Esophagus squamous epithelium (tissue), 5 donors: ENCODE measurements at places on chromosomes 13 and 19.

DNA sequence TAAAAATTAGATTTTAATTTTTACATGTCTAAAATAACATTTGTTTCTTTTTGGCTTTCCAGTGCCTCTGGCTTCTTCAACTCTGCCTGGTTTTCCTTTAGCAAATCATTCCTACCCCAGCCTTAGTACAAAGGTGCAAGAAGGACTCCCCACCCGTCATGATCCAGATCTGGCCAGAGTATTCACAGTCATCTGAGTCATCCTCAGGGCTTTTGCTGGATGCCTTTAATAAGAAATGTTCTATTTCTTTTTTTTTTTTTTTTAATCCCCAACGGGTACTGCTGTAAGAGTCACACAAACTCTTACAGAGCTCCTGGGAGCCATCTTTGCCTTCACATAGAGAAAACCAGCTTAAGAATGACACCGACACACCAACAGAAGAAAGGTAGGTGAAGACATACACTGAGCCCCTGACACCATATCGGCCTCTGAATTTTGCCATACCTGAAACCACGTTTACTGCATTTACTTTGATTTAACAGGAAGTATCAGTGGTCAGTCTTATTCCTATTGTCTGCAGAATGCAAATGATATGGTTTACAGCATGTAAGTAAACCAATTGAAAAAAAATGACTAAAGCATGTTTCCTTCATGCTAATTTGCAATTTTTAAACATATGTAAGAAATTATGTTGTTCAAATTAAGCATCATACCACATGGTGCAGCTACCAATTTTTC, 184.4 kb downstream of the NALCN start:
- no peak for DNase-seq

DNA sequence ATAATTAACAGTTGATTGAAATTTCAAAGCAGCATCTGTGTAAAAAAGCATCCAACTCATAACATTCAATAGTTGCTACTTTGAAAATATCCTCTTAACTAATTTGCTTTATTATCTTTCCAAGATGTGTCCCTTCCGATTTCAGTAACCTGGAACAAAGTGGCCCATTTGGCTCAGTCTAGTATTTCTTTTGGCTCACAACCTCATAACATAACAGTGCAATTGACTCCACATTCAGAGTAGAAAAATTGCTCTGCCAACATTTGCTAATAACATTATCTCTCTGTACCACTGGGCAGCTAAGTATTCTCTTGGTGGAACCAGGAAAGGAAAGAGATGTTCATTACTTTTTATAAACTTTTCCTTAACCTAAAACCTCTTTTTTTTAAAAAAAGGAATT, 571.1 kb upstream of the ARGLU1 start:
- DNase-seq = no peak

GRCh38 chr19:16955161-16955560, 66.4 kb downstream of the F2RL3 start:
- DNase-seq = no peak

GRCh38 chr13:110158226-110158625, 148.7 kb downstream of the COL4A1 start:
- no peak for DNase-seq

GRCh38 chr13:43648733-43649132, 138.0 kb downstream of the ENOX1 start:
- no peak for DNase-seq

DNA sequence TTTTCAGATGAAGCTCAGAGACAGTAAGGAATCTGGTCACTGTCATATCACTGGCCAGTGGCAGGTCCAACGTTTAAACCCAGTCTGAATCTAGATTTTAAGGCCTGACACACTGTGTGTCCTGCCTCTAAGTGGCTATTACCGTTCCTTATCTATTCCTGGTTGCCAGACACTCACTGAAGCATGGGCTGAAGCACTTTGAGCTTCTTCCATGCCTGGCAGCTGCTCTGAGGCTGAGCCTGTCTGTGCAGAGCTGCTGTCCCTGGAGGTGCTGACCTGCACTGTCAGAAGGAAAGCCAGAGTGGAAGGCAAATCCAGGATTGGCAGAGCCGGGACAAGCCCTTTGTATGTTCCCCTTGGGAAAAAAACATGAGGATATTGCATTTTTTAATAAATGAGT, 109.2 kb upstream of the SLC7A1 start:
- DNase-seq = no peak

GRCh38 chr19:48817585-48818124, 6.8 kb upstream of the BCAT2 start:
- DNase-seq = no peak

DNA sequence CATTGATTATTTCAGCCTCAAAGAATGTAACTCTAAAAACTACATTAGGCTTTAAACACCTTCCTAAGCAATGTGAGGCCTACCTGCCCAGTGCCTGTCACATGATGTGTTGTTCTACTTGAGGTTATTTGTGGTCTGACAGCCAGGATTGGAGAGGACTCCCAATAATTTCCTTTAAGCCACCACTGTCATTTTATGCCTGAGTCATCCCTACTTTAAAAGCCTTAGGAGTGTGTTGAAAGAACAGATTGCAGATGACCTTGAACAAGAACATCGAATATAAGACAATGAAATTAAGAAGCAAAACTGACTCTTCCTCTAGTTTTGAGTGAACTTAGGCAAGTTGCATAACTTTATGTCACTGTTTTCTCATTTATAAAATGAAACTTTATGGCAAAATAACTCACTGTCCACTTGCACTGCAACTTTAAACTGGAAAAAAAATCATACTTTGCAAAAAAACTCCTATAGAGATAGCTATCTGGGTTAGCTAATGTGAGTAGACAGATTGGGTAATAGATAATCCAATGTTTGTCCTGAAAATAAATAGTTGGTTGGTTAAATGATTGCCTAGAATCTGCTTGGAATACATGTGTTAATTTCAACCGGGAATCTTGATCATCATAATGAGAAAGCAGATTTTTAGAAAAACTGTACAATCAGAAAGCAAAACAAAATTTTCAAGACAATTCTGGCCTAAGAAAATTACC, 361.2 kb downstream of the SUCLA2 start:
- no peak for DNase-seq

GRCh38 chr19:44752816-44753625, 4.5 kb downstream of the BCL3 start:
- peak; percentile 83 for DNase-seq

GRCh38 chr13:30791354-30792001, 56.1 kb downstream of the ALOX5AP start:
- no peak for DNase-seq

DNA sequence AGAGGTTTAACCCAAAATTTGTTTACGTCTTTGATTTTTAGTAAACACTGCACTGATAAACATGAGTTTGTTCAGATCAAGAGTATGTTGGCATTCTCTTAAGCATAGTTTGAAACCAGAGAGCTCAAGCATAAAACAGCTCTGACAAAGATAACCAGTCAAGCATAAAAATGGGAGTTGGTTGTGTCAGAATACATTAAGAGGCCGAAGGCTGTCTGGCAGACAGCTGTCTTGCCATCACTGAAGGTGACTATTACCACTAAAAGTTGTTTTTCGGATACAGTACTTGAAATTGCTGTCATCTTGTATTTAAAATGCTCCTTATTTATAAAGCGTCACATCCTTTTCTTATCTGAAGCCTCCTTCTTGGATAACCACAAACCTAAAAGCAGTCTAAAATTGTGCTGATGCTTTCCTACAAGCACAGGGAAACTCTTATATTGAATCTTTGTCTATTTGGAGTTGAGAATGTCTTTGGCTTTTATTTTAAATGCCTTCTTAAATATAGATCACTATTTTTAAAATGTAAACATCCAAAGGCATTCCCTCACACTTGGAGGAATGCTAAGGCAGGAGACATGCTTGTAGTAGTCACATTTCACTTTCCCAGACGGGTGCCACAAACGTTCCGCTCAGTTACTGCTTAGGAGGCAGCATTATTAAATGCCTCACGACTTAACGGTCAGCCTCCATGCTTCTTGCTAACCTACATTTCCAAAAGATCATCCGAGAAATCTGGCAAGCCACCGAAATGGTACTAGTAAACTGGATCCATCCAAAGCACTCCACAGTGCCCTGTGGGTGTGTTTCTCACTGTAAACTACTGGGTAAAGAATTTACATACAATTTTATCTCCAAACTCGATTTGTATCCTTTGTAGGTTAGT, 1.5 kb downstream of the SMAD9 start:
- no peak for DNase-seq

DNA sequence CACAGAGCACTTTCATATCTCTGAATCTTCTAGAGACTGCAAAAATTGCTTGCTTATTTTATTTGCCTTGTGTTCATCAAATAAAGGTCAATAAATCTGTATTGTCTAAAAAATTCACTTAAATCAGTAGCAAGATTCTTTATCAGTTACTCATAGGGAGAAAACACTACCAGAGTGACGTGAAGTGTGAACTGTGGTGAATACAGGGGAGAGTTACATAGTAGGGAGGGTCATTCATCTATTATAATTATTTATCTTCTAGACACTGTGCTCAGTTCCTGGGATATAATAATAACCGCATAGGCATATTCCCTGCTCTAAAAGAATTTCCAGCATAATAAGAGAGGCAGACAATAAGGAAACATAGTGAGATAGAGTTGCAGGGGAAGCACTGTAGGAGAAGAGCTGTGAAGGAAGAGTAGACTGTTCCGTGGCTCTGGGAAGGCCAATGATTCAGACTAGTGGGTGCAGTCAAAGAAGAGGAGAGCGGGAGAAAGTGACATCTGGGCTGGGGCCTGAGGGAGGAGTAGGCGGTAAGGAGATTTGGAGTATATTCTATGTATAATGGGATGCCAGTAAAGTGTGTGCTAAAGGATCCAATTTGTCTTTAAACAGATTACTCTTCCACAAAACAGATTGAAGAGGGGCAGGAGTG, 84.0 kb upstream of the TDRD3 start:
- no peak for DNase-seq

DNA sequence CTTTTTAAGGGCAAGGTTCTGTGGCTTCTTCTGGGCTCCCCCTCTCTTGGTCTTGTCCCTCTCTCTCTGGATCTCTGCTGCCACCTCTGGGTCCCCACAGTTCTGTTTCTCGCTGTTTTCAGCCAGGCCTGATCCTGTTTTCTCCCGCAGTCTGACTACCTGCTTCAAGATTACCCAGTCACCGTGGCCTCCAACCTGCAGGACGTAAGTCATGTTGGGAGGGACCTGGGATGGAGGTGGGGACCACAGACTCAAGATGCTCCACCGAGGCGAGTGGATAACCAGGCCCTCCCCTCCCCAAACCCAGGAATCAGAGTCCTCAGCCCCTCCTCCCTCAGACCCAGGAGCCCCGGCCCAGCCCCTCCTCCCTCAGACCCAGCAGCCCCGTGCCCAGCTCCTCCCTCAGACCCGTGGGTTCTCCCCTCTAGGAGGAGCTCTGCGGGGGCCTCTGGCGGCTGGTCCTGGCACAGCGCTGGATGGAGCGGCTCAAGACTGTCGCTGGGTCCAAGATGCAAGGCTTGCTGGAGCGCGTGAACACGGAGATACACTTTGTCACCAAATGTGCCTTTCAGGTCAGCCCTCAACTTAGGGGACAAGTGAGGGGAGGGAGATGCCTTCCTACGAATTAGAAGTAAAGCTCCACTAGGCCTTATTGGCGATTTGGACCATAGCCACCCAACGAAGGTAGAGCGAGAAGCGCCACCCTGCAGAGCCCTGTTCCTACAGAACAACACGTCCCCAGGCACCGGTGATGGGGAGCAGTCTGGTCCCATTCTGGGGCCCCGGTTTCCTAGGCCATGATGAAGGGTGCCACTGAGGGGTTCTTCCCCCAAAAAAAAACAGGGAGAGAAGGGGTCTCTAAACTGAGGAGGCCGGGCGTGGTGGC, 2.2 kb downstream of the FLT3LG start:
- DNase-seq = no peak

- no peak for DNase-seq
These were observed 7.9 kb downstream of the IFNL1 start for GRCh38 chr19:39304185-39304513.

DNA sequence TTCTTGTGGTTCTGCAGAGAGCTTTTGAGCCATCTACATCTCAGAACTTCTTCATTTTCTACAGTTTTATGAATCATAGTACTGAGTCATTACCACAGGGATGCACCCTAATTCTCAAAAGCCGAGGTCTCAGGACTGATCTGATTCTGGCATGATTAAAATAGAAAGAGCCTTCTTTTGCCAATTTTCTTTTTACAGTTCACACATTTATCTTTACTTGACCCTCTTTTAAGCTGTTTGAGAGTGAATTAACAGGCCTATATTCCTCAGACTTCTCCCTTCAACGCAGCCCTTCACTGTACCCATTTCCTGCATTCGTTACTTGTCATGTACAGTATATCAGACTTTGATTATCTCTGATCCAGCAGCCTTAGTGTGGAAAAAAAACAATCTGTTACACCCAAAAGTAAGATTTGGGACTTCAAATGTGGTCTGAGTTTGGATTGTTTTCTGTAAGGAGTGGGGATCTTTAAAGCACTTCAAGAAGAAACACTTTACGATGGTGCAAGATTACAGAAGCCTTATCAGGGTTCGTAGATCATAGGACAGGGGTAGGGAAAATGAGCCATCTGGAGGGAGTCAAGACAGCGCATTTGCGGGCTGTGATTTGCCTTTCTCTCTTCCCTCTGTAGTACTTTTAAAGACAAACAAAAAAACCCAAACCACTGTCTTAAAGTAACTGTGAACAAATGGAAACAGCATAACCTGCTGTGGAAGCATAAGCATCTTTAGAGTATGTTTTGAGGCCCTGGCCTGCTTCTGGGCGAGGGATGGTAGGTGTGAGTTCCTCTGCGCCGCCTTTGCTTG, 15.3 kb upstream of the GPR183 start:
- no peak for DNase-seq

- no peak for DNase-seq
These were observed 89.5 kb downstream of the SPRY2 start for GRCh38 chr13:80251403-80251802.

GRCh38 chr19:10006335-10006708, 4.0 kb downstream of the COL5A3 start:
- no peak for DNase-seq

- no peak for DNase-seq
These were observed 8.7 kb upstream of the TIMM50 start for GRCh38 chr19:39471756-39472536.

GRCh38 chr19:52724701-52725514, 9.9 kb downstream of the ZNF611 start:
- no peak for DNase-seq

- DNase-seq = no peak
These were observed 2506.4 kb downstream of the PCDH9 start for GRCh38 chr13:64723724-64724123.

DNA sequence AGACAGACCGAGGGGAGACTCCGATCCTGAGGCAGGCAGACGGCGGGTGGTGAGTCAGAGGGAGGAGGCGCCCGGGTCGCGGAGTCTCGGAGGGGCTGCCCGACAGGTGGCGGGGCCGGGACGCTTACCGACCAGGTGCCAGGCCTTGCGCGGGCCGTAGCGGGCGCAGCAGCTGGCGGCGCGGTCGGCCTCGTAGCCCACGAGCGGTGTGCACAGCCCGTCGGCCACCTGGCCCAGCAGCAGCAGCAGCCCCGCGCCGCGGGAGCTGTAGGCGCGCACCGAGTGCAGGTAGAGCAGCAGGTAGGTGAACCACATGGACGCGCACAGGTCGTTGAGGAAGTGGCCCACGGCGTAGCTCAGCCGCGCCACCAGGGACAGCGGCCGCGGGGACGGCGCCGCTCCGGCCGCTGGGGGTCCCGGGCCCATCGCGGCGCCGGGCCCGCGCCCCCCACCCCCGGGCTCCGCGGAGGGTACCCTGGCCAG, 367 bp downstream of the MFSD12 start:
- DNase-seq = no peak
